Stimulated activated CD4-positive, alpha-beta T cell treated with anti-CD3 and anti-CD28 coated beads, Interleukin-1b, Interleukin-23, amount 100 ng/mL, for 1 hour (primary cell): ENCODE measurements at places on chromosomes 16 and 17.

DNA sequence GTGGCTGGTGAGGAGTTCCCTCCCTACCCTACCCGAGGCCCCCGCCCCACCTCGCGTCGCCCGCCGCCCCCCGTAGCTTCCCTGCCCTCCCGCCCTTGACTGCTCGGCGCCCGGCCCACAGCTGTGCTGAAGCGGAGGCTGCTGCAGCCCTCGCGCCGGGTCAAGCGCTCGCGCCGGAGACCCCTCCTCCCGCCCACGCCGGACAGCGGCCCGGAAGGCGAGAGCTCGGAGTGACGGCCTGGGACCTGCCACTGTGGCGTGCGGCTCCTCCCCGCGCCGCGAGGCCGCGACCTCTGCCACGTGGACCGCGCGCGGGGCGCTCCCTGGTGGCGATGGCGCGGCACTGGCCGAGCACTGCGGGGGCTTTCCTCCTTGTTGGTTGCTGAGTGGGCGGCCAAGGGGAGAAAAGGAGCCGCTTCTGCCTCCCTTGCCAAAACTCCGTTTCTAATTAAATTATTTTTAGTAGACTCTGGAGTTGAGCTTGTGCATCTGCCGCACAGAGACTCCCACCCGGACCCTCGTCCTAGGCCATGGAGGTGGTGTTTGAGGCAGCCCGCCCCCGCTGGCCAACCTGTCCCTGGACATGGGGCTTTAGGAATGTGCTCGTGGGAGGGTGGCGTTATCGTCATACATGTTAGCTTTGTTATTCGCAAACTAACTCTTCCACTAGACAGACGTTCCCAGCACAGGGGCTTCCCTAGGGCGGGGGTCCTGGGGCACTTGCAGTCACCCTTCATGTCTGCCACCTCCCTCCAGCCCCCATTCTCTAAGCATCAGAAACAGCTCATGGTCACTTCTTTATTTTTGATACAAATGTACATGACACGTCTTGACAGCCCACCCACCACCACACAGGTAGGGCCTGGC is 4.4 kb downstream of the TP53I13 start:
- no peak for DNase-seq

- DNase-seq = no peak
Measured at GRCh38 chr17:64042700-64043485, 22.5 kb upstream of the ICAM2 start.

GRCh38 chr17:16212793-16213192 is 2.5 kb downstream of the NCOR1 start:
- DNase-seq = no peak

DNA sequence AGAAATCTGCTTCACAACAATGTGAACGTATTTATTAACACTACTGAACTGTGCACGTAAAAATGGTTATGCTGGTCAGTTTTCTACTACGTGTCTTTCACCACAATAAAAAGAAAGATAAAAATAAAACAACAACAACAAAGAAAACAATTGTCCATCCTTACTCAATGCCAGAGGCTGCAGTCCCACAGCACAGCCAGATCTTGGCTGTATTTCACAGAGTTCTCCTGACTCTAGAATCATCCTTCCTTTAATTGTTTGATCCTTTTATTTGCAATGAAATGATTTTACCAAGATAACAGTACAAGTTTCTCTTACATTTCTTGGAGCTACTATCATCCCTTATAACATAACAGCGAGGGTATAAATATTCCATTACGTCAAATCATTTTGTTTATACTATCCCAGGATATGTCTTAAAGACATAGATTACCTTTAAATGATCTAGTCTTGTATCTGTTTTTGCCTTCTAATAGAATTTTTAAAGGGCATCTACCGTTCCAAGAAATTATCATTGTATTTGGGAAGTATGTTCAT is 103.3 kb downstream of the SLC39A11 start:
- DNase-seq = no peak

DNA sequence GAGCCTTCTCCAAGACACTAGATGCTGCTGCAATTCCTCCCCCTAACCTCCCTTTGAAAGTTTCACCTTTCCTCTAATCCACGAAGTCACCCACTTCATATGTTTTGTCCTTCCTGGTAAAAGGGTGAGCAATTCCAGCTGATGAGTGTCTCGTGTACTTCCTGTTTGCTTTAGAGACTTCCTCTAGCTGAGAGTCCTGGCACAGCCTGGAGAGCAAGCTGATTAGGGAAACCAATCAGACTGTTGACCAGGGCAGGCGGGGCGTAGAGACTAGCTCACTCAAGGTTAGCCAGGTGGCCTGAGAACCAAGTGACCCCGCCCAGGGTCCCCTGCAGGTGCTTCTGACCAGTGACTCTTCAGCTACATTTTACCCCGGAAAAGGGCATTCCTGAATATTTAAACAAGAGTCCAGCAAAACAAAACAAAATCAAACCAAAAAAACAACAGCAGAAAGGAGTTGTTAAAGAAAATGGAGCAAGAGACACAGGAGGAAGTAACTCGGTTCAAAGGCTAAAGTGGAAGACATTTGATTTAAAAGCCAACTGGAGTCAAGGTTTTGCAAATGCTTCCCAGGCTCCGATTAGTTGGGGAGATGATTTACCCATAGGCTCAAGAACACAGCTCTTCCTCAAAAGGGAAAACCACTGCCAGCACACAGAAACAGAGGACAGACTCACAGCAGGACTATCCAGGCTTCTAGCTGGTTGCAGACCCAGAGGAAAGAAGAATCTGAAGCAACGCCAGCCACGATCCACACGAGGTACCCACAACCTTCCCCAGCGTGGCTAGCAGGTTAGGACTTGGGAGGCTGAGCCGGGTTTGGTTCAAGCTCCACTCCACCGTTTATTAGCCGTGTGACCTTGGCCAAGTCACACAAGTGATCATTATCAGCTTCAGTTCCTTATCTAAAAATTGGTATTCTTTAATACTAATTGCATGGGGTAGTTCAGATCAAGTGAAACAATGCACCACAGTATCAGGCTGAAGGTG is 13.4 kb downstream of the HSPB9 start:
- DNase-seq = no peak

- no peak for DNase-seq
Measured at GRCh38 chr16:6148361-6148760, 1050.8 kb upstream of the EEF2KMT start.

DNA sequence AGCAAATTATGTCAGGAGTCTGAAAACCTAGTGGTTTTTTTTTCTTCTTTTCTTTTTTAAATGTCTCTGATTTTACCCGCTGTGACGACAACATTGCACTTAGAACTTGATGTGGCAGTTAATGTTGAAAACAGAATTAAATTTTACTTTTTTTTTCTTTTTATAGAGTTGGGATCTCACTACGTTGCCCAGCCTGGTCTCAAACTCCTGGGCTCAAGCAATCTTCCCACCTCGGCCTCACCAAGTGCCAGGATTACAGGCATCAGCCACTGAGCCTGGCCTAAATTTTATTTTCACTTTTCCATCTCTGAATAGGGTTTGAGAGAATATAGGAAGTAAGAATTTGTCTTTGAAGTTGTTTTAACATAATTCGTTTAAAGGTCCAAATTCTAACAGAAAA is 52.6 kb downstream of the CDK12 start:
- DNase-seq = no peak

- DNase-seq = peak; percentile 11
Measured at GRCh38 chr16:11328172-11329070, 16.8 kb upstream of the RMI2 start.

DNA sequence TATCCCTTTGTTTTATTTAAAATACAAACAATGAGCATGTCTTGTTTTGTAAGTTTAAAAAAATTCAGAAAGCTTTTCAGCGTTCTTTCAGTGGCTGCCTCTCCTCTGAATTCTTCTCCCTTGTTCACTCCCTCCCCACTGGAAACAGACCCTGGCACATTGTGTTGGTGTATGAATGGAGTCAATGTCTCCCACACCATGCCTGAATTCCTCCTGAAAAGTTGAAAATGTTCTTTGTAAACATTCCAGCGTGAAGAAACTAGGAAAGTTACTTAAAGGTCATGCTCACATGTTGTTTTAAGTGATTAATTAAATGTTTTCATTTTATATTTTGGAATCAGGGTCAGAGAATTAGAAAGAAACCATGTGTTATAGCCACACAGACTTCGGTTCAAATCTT is 136.9 kb upstream of the DYNLRB2 start:
- DNase-seq = no peak

- DNase-seq = no peak
Measured at GRCh38 chr16:12703935-12704334, 99.8 kb downstream of the CPPED1 start.

GRCh38 chr17:9541718-9542117 is 33.9 kb downstream of the STX8 start:
- DNase-seq = no peak

GRCh38 chr17:18362698-18363100 is 651 bp downstream of the SHMT1 start:
- no peak for DNase-seq

- DNase-seq = no peak
Measured at GRCh38 chr17:44222112-44222869, 2.8 kb upstream of the UBTF start.

- no peak for DNase-seq
Measured at GRCh38 chr17:13114601-13115031, 96.8 kb upstream of the ELAC2 start.

- no peak for DNase-seq
Measured at GRCh38 chr17:14201988-14202380, 34.7 kb downstream of the CDRT15 start.

DNA sequence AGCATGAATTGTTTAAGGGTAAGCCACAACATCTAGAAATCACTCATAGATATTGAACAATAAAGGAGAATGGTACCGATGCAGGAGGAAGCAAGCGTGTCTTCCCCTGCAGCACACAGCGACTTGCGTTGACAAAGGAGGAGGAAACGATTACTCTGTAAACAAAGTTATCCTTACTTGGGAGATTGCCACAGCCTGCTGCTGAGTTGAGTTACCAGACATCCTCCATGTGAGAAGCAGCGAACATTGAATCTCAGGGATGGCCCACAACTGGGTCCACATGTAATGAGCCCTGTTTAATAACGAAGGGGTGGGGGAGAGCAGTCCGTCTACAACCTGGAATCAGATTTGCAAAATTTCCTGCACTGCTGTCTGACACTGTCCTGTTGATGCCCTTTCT is 27.7 kb downstream of the CLUH start:
- no peak for DNase-seq

DNA sequence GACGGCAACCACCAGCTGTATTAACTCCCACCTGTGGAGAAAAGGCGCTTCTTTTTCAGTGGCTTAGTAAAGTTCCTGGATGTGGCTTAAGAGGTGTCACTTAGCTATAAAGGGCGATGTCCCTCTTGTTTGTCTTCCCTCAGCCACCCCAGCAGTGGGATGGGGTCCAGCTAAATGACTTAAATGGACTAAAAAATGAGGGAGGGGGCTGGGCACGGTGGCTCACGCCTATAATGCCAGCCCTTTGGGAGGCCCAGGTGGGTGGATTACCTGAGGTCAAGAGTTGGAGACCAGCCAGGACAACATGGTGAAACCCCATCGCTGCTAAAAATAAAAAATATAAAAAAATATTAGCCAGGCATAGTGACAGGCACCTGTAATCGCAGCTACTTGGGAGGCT is 667.5 kb upstream of the RBFOX1 start:
- no peak for DNase-seq

- DNase-seq = no peak
Measured at GRCh38 chr17:22409160-22409751, 716.9 kb downstream of the KCNJ18 start.

DNA sequence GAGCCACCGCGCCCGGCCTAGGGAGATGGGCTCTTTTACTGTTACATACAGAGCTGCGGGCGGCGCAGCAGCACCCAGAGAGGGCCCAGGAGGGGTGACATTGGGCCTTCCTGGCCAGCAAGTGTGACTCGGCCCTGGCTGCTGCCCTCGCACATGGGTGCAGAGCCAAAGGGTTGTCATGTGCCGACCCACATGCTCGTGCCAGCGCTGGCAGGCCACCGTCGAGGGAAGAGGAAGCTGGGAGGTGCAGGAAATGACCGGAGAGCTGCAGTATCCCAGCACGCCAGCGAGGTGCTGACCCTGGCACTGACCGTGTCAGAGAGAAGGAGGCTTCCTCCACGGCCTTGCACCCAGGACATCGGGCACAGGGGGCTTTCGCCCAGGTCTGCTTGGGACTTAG is 8.0 kb downstream of the ENDOV start:
- DNase-seq = no peak

GRCh38 chr17:57939797-57940196 is 15.4 kb downstream of the CUEDC1 start:
- no peak for DNase-seq

DNA sequence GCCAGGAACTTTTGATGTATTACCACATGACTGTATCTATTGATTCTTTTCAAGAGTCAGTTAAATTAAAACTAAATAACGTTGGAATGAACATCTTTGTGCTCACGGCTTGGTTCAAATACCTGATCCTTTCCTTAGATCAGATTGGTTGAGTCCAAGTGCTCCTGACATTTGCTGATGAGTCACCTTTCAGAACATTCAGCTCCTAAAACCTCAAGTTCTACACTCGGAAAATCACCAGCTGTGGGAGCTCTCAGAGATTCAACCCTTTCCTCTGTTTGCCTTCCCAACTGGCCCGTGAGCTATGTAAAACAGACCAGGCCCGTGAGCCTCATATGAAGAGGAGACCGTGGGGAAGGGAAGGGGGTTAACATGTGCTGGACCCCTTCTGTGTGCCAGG is 68.1 kb downstream of the RTN4RL1 start:
- no peak for DNase-seq

DNA sequence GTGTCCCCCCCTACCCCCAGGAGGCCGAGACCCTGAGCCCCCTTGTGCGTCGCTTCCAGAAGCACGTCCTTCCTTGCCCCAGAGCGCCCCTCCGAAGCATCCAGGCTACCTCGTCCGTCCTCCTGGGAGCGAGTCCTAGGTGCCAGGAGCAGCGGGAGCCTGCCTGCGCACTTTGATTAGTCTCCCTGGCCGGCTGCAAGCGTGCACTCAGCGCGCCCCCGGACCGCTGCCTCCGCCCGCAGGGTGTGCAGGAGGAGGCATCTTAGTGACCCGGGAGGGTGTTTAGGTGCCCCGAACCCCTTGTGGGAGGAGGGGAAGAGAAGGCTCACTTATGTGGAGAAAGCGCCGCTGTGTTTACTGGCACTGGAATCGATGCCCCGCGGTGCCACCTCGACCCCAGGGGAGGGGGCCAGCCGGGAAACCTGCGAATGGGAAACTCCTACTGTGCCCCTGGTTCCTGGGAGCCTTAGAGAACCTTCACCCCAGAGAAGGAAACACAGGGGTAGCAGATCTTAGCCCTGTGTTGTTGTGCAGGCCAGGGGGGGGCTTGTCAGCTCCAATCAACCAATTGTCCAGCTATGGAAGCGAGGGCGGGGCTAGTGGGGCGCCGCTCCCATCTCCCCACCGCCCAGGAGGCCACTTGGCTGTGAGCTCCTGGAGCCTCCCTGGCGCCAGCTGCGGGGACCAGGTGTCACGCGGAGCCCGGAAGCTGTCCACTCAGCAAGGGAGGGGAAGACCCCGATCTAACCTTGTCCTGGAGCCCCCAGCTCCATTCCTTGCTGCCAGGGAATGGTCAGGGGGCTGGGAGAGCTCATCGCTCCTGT is 922.8 kb upstream of the EEF2KMT start:
- DNase-seq = no peak
